Activated CD4-positive, alpha-beta T cell treated with anti-CD3 and anti-CD28 coated beads, Interleukin-2, amount 50 U/mL, for 48 hours (primary cell): ENCODE measurements at places on chromosomes 16 and 17.

DNA sequence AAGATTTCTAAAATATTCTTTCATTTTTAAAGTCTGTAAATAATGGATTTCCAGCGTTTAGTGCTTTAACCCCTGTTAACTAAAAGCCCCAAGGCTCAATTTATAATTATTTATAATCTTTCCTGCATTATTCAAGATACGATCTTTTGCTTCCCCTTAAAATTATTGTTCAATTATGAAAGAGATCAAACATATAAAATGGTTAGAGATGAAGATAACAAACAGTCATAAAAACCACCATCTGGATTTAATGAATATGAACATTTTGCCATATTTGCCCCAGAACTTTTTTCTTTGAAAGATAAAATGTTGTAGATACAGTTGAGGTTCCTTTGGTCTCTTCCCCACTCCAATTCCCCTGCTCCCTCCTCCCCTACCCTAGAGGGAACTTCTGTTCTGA lies 17.6 kb downstream of the WWP2 start:
- no peak for DNase-seq

DNA sequence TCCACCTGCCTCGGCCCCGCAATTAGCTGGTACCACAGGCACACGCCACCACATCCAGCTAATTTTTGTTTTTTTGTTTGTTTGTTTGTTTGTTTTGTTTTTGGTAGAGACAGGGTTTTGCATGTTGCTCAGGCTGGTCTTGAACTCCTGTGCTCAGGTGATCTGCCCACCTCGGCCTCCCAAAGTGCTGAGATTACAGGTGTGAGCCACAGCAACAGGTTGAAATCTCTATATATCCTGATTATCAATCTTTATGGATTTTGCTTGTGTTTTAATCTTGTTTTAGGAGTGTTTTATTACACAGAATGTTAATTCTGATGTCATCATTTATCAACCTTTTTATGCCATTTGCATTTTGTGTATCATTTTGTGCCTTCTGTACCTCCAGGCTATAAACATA lies 48.2 kb downstream of the RAB11FIP4 start:
- DNase-seq: no peak

GRCh38 chr17:29292071-29292991 lies 1.6 kb downstream of the NUFIP2 start:
- DNase-seq: peak; percentile 55

GRCh38 chr17:83160443-83161297 lies 81.3 kb downstream of the METRNL start:
- no peak for DNase-seq

DNA sequence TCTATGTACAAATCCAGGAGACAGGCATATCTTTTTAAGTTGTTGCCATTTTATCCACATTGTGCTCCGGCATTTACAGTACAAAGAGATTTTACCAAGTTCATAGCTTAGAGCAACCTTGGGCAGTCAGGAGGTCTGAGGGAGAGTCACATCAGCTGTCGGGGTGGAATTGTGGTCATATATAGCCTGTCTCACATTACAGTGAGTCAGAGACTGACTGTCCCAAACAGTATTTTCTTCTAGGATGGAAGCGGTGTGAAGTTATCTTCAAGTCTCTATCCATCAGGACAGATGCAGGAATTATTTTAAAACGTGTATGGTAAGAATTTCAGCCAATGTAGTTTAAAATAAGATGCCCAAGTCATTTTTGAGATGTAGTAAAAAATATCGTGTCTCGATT lies 53.0 kb downstream of the GPRC5B start:
- no peak for DNase-seq

DNA sequence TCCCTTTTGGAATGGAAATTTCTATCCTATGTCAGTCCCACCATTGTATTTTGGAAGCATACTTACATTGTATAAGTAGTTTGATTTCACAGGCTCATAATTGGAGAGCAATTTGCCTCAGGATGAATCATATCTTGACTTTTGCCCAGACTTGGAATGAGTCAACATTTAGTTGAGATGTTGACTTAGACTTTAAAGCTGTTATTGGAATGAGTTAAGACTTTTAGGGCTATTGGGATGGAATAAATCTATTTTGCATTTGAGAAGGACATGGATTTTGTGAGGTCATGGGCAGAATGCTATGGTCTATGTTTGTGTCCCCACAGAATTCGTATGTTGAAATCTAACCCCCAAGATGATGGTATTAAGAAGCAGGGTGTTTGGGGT lies 12.2 kb upstream of the ZNF594 start:
- no peak for DNase-seq

GRCh38 chr17:19248151-19248927 lies 11.2 kb downstream of the EPN2 start:
- DNase-seq: no peak

DNA sequence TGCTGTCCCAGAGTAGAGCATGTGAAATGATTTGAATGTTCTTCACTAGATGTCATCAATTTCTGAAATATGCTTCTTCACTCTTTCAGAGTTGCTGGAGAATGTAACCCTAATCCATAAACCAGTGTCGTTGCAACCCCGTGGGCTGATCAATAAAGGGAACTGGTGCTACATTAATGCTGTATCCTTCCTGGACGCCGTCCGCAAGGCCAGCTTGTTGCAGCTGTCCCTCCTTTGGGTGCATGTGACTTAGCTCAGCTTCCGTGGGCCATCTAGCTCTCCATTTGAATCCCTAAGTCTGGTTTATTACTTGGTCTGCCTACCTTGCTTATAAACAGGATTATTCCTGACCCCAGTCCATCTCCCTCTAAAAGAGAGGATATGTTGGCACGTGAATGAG lies 58.8 kb downstream of the USP10 start:
- DNase-seq: no peak

- DNase-seq: peak; percentile 86
Observed at GRCh38 chr17:48593840-48594537, 410 bp upstream of the HOXB5 start.

GRCh38 chr17:49548506-49549310 lies 27.0 kb upstream of the NXPH3 start:
- DNase-seq: peak; percentile 33

GRCh38 chr16:3115561-3115960 lies 3.2 kb downstream of the ZNF205 start:
- DNase-seq: no peak

DNA sequence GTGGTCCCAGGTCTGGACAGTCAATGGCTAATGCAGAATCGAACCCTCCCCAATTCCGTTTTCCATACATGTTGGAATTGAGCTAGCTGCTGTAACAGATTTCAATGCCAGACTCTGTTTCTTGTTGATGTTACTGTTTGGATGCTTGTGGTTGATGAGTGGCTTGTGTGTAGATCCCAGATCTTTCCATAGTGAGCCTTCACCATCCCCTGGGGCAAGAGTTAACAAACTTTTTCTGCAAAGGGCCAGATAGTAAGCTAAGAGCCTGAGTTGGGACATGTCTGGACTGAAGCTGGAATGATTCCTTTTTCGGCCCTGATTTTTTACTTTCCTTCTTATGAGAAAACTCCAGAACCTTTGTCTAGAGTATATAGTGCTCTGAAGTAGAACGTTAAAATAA lies 296.3 kb downstream of the CPPED1 start:
- no peak for DNase-seq

DNA sequence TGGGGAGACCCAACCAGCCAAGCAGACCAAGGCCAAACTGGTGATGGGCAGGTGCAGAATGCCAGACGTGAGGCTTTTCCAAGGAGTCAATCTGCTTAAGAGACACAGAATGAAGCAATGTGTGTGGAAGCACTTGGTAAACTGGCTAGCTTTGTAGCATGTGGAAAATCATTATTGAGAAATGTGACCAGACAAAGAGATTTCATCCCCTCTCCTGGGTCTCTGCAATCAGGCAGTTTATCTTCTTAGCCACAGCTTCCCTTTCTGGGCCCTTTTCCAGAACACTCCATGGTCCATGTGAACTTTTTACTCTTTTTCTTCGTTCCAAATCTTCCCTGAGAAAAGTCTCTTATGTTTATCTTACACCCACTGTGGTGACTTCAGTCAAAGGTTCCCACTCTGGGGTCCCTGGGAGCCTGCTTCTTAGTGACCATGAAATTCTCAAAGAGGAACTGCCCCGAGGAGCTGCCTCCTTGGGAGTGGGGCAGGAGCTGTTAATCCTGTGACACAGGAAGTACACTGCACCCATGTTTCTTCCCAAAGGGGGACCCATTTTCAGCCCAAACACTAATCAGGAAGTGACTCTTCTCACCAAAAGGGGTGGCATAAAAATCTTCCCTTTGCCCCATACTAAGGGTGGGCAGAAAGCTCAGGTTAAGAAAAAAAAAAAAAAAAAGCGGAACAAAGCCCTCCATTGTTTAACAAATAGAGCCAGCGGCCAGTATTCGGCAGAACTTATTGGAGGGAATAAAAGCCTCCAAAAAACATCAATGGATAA lies 346.2 kb upstream of the ASIC2 start:
- DNase-seq: no peak

GRCh38 chr17:75131278-75132017 lies at the start of gene NT5C:
NT5C (minus strand) TSS chr17:75131742; CDS start chr17:75131707, 35 bp downstream.
- DNase-seq: peak; percentile 81

DNA sequence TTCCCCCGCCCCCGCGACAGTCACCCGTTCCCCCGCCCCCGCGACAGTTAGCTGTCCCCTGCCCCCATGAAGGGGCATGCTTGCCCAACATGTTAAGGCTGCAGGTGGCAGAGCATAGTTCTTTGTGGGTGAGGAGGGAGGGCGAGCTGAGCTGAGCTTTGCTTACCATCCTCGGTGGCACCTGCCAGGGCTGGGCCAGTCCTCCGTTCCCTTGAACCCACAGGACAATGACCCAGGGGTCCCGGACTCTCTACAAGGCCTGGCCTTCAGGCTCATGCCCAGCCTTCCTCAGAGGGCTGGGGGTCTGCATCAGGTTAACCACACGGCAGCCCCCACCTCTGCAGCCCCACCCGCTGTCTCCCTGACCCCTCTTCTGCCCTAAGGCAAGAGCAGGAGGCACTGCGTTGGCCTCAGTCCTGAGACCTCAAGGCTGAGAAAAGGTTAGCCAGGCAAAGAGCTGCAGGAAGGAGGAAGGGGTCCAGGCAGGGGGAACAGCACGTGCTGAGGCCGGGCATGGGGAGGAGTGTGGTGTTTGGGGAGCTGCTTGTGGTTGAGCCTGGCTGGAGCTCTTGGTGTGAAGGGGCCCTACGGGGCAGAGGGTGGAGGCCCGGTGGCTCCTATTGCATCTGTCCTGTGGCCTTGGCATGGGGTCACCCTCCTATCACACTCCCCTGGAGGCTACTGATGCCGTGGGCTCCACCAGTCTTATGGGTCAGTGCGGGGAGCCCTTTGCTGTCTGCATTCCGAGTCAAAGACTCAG lies 11.4 kb upstream of the DOC2B start:
- no peak for DNase-seq

DNA sequence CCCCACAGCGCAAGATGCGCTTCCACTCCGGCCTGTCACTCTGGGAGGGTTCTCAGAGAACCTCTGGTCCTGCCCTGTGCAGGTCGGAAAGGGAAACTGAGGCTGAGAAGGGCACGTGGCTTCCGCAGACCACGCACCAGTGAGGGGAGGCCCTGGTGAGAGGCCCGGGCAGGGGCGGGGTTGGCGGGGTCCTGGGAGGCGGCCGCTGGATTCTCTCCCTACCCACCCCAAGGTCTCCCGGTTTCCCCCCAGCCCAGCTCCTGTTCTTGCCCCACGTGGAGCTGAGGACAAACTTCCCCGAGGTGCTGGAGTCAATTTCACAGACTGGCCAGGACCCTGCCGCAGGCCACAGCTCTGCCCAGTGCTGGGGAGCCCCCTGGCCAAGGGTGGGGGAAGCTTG lies 11.5 kb downstream of the CCL17 start:
- no peak for DNase-seq

- DNase-seq: no peak
Observed at GRCh38 chr17:9802294-9802693, 10.9 kb upstream of the DHRS7C start.

GRCh38 chr17:15971098-15971678 lies 26.3 kb downstream of the ADORA2B start:
- DNase-seq: no peak

- no peak for DNase-seq
Observed at GRCh38 chr16:81321039-81321438, 6.3 kb downstream of the GAN start.

- no peak for DNase-seq
Observed at GRCh38 chr16:57386381-57386951, 14.2 kb downstream of the CX3CL1 start.

DNA sequence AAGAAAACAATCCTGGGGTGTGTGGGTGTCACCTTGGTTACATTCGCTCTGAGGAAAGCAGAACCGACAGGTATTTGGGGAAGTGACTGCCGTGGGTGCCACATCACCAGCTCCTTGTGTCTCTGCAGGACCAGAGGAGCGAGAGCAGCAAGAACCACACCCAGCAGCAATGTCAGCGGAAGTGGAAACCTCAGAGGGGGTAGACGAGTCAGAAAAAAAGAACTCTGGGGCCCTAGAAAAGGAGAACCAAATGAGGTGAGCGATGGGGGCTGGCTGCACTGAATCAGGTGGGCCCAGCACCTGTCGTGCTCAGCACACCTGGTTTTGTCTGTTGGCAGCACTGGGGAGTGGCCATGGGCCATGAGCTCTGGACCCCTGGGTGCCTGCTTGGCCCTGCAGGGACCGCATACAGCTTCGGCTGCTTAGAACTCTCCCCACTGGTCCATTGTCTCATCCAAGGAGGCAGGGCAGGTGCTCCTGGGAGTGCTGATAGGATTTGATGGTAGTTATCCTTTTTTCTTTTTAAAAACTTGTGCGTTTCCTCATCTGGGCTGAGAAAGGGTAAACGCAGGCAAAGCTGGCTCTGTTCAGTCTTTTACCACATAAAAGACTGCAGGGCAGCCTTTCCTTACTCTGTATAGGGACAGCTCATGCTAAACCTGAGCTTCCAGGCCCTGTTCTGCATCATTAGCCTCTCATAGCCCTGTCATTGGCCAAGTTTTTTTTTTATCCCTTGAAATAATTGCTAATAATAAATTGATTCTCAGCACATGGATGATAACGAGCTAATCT lies 29.4 kb downstream of the HMOX2 start:
- DNase-seq: peak; percentile 73

DNA sequence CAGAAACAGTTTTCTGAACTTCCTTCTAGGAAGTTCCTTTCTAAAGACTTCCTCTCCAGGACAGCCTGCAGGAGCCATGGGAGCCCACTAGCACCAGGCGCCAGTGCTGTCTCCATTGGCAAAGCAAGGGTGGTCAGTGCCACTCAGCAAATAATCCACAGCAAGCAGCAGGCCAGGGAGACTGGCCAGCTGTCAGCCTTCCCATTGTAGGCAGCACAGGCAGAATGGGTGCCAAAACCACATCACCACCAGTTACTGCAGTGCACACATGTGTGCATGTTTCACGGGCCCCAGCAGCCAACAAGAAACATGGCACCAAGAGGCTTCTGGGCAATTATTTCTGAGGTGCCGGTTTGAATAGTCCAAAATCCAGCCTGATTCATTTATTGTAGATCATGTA lies 26.7 kb downstream of the DNASE1 start:
- DNase-seq: no peak
